ENCODE measurements at places on chromosomes 1 and 21.

DNA sequence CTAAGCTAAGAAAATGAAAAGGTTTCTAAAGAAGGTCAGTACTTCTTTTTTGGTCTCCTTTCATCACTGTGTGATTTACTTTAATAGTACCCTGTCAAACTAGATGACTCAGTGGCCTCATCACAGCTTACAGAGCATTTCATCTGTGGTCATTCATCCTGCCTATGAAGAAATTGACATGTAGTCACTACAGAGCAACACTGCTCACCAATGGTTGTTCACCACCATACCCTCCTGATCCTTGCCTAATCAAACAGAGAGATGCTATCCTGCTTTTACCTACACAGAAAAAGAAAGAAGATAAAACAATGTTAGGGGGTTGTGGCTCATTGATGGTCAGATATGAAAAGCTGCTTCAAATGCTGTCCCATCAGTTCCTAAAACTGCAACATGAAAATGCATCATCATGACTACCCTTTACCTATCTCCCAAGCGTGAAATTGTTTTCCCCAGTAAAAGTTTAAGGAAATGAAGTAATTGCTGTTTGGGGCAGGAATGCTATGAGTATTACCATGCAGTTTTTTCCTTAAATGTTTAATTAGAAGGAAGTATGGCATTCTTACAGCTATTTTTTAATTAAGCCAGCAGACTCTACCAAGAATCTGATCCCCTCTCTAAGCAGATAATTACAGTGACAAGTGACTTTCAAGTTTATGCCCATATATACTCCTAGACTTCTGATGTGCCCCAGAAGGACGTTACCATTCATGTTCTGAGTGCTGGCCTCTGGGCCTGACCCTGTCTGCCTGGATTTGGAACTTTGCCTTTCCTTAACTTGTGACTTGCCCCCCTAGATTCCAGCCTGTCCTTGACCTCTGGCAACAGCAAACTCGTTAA lies 46.1 kb upstream of the FBXO28 start:
- no peak for DNase-seq

DNA sequence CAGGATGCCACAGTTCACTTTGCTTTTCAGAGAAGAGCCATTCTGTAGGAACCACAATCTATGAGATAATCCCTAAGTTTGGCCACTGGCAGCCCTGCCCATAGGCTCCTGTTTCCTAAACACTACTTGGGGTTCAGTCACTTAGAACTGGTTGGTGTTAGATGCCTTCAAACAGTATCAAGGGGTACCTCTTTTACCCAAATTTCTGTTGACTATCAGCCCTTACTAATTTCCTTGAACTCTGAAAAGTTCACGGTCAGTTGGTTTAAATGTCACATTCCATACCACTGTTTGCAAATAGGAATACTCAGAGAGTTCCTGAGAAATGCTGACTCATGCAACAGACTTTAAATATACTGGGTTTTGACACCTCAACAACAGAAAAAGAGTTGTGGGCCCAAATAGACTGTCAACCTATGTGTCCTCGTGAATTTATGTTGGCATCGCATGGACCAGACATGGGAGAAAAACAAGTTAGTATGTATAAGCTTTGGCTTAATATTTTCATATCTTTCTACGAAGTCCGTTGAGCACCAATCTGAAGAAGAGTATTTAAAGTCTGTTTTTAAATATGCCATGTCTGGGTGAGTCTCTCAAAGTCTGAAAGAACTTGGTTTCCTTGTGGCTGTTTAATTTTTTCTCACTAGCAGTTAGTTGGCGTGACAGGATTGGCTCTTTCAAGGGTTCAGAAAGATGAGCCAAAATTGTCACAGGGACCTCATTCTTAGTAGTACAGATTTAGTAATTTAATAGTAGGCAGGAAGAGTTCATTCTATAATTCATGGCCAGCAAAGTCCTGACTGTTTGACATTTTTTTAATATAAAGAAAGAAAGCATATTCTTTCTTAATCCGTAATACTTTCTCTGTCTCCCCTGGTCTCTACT lies 56.5 kb upstream of the ZNF326 start:
- DNase-seq = no peak

DNA sequence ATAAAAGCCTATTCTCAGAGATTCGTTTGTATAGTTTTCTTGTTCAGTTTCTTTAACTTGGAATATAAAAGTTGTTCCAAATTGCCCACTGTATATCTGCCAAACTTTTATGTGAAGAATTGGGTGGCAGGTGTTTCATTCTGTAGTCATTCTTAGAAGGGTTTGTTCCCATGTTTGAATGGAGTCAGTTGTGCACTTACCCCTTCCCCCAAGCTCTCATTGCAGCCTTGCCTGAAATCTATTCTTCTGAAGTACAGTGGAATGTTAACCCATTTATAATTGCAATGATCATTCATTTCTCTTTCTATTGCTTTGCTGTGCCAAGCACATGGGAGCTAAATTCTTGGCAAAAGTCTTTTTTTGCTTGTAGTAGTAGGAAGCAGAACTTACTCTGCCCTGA lies 375.3 kb upstream of the C1orf87 start:
- no peak for DNase-seq

GRCh38 chr1:55575571-55576279 lies 360.6 kb upstream of the USP24 start:
- no peak for DNase-seq

GRCh38 chr1:168945870-168946269 lies 160.6 kb upstream of the ATP1B1 start:
- no peak for DNase-seq

GRCh38 chr1:153431928-153432327 lies 15.6 kb downstream of the S100A7A start:
- no peak for DNase-seq

DNA sequence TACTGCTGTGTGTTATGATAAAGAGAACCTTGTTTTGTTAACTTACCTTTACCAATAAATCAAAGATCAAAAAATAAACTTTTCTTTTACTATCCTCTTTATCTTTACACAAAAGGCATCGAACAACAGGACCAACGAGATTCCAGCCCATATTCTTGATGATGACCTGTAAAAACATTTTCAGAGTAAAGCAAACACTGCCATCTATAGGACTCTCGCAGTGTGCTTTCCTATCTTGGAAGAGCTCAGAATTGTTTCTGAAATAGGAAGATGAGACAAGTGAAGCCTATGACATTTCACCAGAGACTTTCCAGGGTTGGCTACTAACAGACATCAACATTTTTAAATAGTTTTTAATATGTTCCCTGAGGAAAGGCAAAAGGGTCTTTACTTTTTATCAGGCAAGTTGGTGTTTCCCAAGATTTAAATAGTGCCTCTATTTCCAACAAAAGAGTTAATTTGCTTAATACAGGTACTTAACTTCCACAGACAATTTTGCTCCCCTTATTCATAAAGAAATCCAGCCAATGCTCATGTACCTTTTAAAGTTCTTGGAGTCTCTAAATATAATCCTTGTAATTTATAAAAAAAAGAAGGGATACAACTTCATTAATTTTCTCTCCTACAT lies 7.3 kb downstream of the GLMN start:
- no peak for DNase-seq

- no peak for DNase-seq
These were observed 13.6 kb downstream of the DDAH1 start for GRCh38 chr1:85451236-85451830.

DNA sequence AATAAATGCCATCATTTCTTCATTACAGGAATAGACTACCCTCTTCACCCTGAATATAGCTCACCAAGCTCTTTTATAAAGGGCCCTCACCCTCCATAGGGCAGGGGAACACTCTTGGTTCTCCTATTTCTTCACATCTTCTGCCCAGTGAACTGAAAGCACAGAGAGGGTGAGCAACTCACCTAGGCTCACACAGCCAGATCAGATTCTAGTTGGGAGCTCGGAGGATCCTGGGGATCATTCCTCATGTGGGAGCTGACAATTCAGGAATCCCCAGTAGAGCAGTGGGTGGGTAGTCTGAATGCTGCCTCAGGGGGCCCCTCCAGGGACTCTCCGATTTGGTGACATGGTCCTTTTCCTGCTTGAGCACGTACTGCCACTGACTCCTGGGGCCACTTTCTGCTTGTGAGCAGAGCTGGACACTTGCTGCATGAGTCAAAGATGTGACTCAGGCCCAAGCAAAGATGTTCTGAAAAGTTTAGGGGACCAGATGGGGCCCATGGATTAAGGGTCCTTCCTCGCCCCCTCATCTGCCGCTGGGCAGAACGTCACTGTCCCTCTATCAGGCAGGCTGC lies 63.7 kb upstream of the WNT4 start:
- no peak for DNase-seq

DNA sequence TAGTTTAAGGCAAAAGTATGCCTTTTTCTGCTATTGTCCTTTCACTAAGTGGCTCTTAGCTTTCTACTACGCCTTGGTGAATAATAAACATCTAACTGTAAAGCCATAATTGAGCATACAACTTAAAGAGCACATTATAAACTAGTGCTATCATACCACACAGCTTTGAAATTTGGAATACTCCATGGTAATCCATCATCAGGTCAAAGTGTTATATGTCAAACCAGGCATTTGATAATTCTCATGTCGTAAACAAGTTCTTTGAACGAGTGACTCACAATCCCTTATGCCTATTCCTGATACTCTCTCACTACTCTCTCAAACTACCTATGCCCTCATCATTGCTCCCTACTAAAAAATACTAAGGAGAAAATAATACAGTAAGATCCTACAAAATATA lies 60.3 kb upstream of the FMN2 start:
- DNase-seq = no peak

DNA sequence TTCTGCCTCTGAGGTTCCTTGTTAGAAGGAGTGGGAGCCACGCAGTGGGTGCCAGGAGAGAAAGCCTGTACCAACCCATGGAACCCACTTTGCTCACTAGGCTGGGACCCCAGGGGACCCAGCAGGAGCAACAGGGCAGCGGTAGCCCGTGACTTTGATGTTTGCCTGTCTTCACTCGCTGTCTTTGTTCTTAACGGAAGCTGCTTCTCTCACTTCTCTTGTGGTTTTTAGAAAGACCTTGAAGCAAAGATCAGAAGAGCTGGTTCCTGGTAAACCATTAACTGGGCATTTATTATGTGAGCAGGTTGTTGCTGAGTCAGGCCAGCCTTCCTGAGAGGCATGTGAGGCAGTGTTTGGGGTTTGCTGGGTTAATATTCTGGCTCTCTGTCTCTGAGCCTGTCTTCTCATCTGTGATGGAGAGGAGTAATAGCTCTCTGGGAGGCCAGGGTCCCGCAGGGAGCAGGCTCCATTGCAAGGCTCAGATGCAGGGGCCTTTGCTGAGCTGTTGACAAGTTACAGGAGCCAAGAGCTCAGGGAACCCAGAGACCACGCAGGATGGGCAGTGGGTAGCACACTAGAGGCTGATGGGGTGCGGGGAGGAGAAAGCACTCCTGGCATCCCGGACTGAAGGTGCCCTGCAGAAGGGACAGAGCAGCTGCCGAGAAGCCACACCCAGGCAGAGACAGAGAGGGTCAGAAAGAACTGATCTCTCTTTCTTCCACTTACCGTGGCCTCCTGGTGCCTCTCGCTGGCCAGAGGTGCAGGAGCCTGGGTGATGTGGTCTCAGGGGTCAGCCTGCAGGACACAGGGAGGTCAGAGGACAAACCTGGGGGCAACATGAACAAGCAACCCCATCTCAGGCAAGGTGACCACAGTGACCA lies 367.5 kb upstream of the C1orf174 start:
- DNase-seq = no peak

GRCh38 chr1:24990779-24991641 lies 60.9 kb upstream of the RUNX3 start:
- no peak for DNase-seq

DNA sequence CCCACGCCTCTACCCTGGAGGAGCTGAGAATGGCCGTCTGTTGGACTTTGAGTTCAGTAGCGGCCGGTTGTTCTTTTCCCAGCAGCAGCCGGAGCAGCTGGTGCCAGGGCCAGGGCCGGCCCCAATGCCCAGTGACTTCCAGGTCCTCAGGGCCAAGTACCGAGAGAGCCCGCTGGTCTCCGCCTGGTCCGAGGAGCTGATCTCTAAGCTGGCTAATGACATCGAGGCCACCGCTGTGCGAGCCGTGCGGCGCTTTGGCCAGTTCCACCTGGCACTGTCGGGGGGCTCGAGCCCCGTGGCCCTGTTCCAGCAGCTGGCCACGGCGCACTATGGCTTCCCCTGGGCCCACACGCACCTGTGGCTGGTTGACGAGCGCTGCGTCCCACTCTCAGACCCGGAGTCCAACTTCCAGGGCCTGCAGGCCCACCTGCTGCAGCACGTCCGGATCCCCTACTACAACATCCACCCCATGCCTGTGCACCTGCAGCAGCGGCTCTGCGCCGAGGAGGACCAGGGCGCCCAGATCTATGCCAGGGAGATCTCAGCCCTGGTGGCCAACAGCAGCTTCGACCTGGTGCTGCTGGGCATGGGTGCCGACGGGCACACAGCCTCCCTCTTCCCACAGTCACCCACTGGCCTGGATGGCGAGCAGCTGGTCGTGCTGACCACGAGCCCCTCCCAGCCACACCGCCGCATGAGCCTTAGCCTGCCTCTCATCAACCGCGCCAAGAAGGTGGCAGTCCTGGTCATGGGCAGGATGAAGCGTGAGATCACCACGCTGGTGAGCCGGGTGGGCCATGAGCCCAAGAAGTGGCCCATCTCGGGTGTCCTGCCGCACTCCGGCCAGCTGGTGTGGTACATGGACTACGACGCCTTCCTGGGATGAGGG lies 28.5 kb upstream of the SPSB1 start:
- DNase-seq = no peak

- no peak for DNase-seq
These were observed 61.6 kb downstream of the PTPRC start for GRCh38 chr1:198700396-198700795.

- no peak for DNase-seq
These were observed 17.8 kb upstream of the PEF1 start for GRCh38 chr1:31662463-31662862.

DNA sequence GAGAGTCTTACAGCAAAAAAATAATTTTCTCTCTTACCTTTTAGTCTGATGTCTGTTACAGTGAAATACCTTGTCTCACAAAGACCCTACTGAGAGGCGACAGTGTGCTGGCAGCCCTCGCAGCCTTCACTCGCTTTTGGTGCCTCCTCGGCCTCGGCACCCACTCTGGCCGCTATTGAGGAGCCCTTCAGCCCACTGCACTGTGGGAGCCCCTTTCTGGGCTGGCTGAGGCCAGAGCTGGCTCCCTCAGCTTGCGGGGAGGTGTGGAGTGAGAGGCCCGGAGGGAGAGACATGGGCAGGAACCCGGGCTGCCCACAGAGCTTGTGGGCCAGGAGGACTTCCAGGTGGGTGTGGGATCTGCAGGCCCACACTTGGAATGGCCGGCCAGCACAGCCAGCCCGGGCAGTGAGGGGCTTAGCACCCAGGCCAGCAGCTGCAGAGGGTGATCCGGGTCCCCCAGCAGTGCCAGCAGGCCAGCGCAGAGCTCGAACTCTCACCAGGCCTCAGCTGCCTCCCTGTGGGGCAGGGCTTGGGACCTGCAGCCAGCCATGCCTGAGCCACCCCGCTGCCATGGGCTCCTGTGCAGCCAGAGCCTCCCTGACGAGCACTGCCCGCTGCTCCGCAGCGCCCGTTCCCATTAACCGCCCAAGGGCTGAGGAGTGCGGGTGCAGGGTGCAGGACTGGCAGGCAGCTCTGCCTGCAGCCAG lies 10.8 kb upstream of the CFHR1 start:
- no peak for DNase-seq
